Stimulated activated CD8-positive, alpha-beta memory T cell treated with anti-CD3 and anti-CD28 coated beads, Interleukin-4, amount 100 ng/mL, for 1 hour (primary cell): ENCODE measurements at places on chromosomes 1 and 21.

GRCh38 chr1:245475961-245476516 is 321.3 kb downstream of the KIF26B start:
- DNase-seq = no peak

GRCh38 chr1:24236789-24237371 is 49.8 kb upstream of the IFNLR1 start:
- DNase-seq = no peak

DNA sequence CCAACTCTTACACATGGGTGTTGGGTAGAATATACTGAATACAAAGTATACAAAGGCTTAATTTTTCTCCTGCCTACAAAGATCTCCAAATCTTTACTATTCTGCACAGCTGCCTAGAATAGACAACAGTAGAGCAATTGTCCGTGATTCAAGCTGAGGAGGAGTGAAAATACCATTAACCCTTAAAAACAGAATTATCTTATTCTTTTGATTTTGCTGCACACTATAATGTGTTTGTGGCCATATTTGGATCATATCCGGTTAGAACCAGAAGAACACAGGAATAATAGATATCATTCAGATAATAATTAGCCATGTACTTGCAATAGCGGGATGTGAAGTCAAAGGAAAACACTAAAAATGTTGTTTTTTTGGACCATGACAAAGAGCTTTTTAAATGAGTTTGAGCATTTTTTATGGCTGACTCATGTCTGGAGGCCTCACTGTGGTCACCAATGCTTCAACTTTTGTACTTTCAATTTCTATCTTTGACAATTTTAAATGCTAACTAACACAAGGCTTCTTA is 197.6 kb upstream of the FOXD3 start:
- no peak for DNase-seq

DNA sequence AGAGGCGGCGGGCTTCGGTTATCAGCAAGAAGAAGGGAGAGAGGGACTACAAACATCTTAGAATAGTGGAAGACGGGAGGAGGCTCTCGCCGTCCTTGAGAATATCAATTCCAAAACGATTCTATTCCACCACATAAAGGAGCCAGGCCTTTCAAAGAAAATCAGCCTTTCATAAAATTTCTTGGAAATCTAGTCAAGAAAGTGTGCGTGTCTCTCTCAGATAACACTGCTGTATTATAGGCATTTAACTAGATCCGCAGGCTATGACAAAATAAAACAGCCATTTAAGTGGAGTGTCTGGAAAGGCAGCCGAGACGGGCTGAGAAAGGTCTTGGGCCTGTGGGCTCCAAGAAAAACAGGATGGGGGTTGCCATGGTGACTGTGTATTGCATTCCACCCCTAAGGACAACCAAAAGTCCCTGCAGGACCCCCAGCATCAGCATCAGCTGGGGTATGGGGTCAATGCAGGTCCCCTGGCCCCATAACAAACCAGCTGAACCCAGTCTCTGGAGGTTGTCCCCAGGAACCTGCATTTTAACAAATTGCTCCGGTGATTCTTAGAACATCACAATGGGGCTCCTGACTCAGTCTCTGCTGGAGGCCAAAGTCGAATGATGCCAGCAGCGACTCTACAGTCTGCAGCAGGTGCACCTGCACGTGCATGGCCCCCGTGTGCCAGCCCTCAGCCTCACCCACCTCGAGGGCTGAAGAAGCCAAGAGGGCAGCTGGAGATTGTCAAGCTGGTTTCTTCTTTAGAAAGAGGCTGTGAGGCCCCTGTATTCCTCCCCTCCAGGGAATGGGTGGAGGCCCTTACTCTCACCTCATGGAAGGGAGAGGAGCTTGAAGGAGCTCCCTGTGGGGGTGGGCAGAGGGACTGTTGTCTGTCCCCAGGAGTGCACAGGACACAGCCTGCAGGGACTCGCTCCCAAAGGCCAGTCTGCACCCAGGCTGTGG is 287.4 kb downstream of the NPHP4 start:
- no peak for DNase-seq

GRCh38 chr1:236342403-236343245 is 51.5 kb upstream of the EDARADD start:
- DNase-seq = no peak

GRCh38 chr1:36156329-36157114 is 562 bp downstream of the MAP7D1 start:
- DNase-seq = no peak

DNA sequence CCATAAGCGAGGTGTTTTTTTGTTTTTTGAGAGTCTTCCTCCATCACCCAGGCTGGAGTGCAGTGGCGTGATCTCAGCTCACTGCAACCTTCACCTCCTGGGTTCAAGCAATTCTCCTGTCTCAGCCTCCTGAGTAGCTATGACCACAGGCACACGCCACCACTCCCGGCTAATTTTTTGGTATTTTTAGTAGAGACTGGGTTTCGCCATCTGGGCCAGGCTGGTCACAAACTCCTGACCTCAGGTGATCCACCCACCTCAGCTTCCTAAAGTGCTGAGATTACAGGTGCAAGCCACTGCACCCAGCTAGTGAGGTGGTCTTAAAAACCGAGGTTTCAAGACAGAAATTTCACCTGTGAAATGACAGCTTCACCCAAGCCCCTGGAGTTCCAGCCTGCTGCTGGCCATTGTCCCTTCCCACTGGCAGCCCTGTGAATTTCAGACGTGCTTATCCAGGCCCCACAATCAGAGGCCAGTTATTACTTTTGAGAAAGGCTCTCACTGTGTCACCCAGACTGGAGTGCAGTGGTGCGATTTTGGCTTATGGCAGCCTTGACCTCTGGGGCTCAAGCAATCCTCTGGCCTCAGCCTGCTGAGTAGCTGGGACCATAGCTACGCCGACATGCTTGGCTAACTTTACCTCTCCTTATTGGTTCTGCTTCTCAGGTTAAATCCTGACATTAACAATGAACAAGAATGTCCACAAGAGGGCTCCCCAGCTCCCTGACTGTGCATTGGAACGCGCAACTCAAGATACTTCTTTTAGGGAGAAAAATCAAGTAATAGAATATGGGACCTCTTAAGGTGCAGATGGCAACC is 19.4 kb downstream of the ENO1 start:
- no peak for DNase-seq

GRCh38 chr1:205438213-205439158 is 16.6 kb upstream of the LEMD1 start:
- DNase-seq = no peak

- DNase-seq = no peak
These were observed 216.1 kb downstream of the NUF2 start for GRCh38 chr1:163537809-163538208.

DNA sequence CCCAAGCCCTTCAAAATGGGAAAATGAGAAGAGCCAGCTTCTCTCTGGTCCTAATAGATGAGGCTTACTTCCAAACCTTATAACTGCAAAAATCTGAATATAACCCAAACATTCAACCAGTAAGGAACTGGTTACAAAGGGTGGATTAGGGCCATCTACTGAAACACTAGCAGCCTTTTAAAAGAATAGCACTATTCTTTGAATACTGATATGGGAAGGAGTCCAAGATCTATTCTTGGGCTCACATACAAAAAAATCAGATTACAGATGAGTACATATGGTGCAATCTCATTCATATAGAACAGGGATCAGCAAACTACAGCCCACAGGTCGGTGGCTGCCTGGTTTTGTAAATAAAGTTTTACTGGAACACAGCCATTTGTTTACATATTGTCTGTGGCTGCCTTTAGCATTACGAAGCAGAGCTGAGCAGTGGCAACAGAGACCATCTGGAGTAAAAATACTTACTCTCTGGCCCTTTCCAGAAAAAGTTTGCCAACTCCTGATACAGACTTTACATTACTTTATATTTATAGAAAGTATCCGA is 167.7 kb downstream of the ZSCAN20 start:
- DNase-seq = no peak

- peak; percentile 28 for DNase-seq
These were observed 86.4 kb downstream of the FAF1 start for GRCh38 chr1:50873458-50874187.
